ENCODE measurements at places on chromosomes 1 and 21.

- no peak for DNase-seq
Measured at GRCh38 chr1:53736290-53736689, 2.7 kb downstream of the GLIS1 start.

DNA sequence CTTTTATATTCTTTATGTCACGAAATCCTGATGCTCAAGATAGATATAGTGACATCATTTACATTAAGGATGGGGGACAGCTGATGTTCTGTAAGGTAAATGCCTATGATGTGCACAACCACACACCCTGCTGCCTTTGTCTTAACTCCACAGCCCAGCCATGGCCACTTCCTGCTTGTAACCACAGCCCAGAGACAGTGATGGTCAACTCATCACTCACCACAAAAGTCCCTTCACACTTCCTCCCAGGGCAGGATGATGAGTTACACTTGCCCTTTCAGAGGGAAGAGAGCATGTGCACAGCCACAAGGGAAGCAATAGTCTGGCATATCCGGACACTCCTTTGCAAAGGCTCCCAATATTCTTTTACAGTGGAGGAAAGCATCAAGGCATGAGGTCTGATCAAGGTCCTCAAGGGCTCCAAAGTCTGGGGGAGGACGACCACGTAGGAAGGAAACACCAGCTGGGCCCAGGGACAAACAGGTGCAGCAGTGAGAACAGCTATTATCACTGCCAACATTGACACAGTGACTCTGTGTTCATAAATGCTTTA lies 53.8 kb downstream of the PLPP3 start:
- no peak for DNase-seq

DNA sequence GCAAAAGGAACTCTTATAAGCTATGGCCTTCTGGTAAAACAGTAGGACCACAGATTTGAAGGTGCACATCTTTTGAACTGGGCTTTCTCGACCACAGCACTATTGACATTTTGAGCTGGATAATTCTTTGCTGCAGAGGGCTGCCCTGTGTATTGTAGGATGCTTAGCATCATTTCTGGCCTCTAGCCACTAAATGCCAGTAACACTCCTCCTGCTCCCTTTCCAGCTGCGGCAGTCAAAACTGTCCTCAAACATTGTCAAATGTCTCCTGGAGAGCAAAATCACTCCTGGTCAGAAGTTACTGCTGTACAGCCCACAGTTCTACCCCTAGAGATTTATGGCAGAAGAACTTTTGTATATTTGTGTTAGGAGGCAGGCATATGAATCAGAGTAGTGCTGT lies 836.7 kb downstream of the PLA2G4A start:
- no peak for DNase-seq

DNA sequence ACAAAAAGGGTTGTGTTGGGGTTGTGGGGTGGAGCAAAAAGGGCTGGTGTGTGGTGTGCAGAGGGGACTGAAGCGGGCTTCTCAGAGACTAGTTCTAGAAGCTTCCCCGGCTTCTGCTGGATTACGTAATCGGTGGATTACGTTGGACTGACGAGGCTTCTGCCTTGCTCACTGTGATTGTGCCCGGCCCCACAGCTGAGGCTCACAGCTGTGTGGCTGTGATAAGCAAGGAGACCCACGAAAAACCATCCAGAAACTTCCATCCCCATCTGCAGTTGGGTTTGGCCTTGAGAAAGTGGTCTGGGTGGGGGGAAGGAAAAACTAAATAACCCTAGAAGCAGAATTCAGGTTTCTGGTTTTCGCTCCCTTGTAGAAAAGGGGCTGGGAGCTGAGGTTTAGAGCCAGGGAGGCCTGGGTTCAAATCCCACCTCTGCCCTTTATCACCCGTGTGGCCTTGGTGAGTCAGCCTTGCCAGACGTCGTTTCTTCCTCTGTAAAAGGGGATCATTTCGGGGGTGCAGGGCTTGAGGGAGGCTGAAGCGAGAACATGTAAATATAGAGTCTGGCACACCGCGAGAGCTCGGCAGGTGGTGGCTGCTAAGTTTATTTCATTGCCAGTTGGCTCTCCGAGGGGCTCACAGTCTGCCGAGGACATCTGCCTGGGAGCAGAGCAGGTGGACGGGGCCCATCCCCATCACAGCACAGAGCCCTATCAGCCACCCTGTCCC lies 30.4 kb upstream of the DISP3 start:
- DNase-seq, result no peak

DNA sequence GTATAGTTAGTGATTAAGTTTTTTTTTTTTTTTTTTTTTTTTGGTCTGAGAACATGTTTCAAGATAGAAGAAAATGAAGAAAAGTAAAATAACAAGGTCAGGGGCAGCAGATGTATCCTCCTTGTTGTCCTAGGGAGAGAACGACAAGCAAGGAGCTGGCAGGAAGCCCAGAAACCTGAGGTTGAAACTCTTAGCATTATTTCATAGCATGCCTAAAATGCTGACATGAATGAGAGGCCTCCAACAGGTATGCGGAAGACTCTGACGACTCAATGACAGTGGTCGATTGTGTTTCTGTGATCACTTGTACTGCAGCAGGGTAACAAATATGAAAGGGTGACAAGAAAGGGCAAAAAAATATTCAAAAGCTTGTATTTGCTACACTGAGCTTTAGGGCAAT lies 415.9 kb downstream of the PLA2G4A start:
- no peak for DNase-seq

DNA sequence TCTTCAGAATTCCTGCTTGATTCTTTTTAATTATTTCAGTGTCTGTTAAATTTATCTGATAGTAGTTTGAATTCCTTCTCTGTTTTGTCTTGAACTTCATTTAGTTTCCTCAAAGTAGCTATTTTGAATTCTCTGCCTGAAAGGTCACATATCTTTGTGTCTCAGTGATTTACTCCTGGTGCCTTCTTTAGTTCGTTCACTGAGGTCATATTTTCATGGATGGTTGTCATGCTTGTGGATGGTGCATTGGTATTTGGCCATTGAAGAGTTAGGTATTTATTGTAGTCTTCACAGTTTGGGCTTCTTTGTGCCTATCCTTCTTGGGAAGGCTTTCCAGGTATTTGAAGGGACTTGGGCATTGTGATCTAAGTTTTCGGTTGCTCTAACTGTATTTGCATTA lies 267.9 kb downstream of the HHAT start:
- no peak for DNase-seq

- no peak for DNase-seq
Measured at GRCh38 chr1:195562074-195562473, 1046.2 kb downstream of the KCNT2 start.
